ENCODE measurements at places on chromosomes 13 and 19.

DNA sequence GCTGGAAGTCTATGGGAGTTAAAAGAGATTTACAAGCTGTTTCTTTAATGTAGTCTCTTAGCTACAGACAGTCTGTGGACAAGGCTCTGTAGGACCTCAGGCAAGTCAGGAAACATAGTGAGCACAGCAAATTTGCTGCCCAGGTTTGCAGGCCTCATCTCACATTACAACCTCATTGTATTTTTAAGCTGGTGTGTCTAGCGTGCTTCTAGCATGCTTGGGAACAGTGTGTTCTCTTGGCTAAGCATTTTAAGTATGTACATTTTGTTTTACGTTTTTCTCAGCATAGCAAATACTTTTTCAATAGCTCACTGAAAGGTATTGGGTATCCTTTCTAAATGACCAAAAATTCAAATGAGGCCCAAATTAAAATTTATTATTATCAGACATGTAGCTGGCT lies 113.2 kb downstream of the STARD13 start:
- no peak for DNase-seq

DNA sequence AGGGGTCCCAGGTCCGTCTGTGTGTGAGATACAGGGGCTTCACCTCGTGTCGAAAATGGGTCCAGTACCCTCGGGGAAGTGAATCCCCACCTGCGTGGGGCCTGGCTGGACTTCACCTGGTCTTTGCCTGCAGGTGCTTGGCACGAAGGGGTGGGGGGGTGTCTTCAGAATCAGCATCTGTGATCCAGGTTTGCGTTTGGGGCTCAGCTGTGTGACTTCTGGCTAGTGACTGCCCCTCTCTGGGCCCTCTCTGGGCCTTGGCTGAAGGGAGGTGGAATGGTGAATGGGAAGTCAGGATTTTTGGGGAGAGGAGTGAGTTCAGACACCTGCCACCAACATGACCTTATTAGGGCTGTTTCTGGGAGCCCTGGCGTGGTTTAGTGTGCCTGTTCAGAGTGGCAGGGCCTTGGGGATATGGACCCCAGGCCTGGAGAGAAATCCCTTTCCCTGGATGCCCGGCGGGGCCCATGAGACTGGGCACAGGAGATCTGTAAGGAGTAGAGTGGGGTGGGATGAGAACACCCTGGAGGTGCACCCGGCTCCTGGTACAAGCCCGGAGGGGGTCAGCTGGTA lies 2.7 kb downstream of the CELF5 start:
- no peak for DNase-seq

- DNase-seq, result no peak
These were observed 7.6 kb downstream of the ELF1 start for GRCh38 chr13:41011382-41011956.

DNA sequence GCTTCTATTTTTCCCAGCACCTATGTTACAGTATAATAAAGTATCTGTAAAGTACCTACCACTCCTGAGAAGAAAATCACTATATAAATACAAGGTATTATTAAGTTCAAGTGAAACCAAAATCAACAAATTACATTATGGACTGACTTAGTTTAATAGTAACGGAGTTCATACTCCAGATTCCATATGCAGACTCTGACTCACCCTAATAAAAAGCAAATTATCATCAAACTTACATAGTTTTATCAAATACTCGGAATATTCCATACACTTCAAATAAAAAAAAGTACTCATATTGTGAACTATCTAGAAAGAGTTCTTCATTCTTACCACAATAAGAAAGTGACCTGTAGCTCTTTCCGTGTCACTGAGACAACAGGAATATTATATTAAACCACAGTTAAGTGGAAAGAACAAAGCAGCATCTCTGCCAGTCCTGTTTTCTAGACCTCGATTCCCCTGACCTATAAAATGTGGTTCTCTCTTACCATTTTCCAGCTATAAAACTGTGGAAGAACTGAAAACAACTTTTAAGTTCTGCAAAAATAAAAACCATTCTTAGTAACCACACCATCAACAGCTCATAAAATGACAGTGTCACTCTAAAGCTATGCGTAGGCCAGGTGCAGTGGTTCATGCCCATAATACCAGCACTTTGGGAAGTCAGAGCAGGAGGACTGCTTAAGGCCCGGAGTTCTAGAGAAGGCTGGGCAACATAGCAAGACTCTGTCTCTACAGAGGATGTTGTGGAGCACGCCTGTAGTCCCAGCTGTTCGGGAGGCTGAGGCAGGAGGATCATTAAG lies 42.6 kb downstream of the USP12 start:
- DNase-seq, result no peak

GRCh38 chr13:51589793-51590192 lies 5.5 kb downstream of the WDFY2 start:
- DNase-seq, result no peak

- peak; percentile 81 for DNase-seq
These were observed 22.8 kb downstream of the ZNF763 start for GRCh38 chr19:11987405-11988281.

DNA sequence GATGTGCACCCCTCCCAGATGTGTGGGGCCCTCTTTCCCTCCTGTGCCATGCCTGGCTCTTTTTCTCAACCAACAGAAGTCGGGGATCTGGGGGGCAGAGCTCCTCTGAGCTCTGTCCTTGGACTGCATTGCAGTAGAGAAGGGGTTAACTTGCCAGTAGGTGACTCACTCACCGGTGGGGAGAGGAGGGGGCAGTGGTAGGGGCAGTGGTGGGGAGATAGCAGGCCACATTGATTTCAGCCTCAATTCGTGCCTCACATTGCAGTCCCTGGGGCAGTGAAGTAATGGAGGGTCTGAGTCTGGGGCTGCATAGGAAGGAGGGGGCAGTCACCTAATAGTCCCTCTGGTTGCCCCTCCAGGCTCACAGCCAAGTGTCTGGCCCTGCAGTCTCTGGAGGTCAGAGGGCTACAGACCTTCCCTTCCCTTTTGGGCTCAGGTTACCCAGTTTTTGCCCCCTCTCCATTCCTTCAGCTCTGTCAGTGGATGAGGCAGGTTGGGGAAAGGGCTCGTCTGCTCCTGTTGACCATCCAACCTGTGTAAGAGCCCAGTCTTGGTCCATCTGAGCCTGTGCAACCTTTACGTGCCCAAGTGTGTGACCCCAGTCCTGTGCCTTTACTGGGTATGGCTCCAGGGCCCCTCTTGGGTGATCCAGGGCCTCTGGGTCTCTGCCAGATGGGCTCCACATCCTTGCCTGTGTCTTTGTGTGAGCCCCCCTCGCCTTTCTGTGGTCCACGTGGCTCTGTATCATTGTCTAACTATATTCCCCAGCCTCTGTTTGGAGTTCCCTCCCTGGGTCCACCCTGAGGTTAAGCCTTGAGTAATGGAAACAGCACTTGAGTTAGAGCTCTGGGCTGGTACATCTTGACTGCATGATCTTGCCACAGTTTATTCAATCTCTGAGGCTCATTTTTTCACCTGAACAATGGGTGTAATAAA lies 13.0 kb downstream of the CIC start:
- DNase-seq, result no peak

DNA sequence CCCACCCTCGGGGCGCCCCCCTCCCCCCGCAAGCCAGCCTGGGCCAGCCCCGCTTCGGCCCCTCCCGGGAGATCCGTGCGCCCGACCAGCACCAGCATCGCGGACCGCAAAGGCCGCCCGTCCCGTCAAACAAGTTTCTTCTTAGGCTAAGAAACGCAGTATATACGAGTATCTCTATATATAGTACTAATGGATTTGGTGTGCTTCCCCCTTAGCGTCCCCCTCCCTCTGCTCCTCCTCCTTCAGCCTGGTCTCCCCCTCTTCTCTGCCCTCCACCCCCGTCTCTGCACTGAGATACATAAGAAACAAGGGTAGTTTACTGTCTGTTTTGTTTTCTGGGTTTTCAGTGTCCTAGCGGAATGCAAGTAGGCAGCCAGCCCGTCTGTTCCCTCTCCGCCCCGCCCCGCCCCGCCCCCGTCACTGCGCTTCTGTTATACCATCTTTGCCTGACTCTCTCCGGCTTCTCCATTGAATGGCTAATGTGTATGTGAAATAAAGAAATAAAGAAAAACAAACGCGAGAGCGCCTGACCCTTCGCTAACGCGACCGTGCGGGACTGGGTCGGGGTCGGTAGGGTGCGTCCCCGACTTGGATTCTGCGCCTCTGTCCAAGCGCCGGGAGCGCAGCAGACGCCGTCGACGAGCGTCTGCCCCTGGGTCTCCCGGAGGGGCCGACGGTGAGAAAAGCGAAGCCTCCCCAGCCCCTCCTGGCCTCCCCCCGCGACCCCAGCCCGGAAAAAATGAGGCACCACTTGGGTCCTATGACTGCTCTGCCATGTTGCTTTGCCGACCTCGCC lies 4.2 kb downstream of the LYL1 start:
- DNase-seq, result no peak

GRCh38 chr13:28478127-28478526 lies 16.8 kb downstream of the FLT1 start:
- no peak for DNase-seq

DNA sequence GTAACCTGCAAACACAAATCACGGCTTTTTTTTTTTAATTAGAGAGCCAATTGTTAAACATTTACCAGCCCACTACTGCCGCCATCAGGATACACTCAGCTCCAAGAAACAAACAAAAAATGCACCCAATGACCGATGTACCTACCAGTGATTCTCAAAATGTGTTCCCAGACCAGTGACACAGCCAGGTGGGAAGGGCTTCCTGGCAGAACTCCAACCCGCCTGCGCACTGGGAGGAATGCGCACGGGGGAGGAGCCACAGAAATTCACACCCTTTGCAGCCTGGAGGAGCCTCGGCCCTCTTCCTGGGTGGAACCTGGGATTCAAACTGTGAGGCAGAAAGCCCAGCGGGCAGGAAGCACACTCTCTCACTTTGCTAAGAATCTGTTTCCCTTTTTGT lies 255.9 kb downstream of the TBC1D4 start:
- DNase-seq, result no peak

- DNase-seq, result no peak
These were observed 315.4 kb downstream of the RBM26 start for GRCh38 chr13:79090552-79091124.

DNA sequence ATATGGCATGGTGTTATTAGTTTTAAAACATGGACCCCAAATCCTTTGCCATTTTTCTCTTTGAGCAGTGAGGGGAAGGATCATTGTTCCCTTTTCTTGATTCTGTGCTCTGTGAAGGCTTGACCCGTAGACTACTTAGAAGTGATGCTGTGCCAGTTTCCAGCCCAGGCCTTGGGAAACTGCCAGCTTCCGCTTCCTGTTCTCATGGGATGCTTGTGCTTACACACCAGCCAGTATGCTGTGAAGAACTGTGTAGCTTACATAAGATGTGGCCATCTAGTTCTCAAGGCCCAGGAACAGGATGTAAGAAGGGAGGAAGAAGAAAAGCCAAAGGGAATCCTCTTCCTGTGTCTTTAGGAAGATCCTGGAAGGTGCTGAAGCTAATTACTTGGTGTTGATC lies 180.9 kb downstream of the PCCA start:
- DNase-seq, result no peak

GRCh38 chr19:51139299-51140014 lies 2.6 kb upstream of the SIGLEC7 start:
- no peak for DNase-seq

GRCh38 chr13:30697996-30698401 lies 37.3 kb upstream of the ALOX5AP start:
- DNase-seq, result no peak

DNA sequence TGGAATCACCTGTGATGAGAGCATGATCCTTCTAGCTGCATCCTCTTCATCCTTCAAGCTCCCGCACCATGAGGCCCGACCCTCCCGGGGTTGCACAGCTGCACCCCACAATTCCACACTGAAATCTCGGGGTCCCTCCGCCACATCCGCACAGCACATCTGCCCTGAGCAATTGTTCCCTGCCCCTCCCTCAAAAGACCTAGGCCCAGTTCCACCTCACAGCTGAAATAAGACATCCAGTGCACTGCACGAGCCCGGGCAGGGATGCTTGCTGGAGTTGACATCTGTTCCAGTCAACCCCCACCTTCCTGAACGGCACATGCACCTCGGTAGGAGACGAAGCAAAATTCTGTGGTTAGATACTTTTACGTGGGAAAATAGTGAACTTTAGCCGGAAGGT lies 14.7 kb upstream of the SOX1 start:
- DNase-seq, result no peak

DNA sequence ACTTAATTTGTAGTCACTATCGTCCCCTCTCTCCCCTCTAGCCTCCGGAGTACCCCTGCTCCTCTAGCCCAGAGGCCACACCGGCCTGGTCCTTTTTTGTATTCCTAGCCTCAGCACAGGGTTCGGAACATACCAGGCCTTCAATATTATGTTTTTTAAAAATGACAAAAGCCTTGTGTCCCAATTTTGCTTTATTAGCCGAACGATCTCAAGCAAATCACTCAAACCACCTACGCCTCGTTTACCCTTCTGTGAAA lies 463 bp upstream of the POMP start:
- no peak for DNase-seq

DNA sequence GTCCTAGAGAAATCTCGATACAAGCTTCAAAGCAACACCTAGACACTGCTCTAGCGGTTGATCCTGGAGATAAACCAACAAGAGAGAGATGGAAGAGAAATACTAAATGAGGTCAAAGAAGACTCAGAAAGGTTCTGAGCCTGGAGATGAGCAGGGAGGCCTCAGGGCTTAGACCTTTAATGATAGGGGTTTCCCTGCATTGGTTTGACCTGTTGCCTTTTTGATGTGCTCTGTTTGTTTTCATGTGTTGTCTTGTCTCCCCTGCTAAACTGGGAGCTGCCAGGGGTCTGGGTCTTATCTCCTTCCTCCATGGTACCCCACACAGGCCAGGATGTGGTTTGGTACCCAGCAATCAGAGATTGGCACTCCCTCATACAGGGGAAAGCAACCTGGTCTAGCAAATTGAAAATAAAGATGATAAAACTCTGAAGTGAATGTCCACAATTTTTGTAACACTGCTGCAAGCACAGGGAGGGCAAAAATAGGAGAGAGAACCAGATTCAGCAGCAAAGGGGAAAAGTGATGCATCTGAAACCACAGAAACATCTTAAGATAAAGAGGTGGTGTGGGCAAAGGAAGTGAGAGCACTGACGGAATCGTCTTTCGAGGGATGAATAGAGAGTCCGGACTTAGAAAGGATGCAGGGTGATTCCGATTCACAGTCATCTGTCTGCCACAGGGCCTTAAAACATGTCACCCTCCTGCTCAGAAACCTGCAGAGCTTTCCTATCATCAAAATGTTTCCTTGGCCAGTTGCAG lies 3.5 kb downstream of the FFAR2 start:
- DNase-seq, result no peak

DNA sequence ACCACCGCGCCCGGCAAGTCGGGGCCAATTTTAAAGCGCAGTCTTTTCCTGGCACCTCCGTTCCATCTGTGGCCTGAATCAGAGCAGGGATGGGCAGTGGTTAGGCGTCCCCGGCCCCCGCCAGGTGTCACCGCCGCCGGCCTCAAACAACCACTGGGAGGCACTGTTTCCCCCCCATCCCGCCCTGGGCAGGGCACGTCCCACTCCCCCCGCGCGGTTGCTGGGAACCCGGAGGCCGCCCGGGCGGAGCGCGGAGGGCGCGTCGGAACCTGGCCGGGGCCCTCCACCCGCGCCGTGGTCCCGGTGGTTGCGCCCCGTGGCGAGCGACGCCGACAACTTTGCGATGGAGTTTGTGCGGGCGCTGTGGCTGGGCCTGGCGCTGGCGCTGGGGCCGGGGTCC lies at the start of gene GRIN3B:
Gene GRIN3B (plus strand): TSS at position 325 of the 400 bp plus-strand sequence. CDS start 19 bp downstream, at position 344.
- peak; percentile 55 for DNase-seq
